ENCODE measurements at places on chromosomes 11 and 22.

DNA sequence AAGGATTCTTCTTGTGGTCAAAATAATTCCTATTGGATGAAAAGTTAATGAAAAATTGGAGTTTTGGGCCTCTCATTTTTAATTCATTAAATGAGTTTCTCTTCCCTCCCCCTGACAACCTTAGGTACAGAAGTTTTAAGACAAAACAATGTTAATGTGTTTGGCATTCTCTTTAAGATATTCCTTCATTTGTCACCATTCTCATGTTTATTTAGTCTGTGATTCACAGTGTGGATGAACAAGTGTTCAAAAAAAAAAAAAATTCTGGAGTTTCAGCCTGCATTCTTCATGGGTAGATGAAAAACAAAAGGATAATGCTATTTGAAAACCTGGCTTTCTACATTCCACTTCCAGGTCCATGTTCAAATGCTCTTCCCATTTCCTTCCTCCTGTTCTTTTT lies 172.6 kb upstream of the LUZP2 start:
- DNase-seq = no peak

DNA sequence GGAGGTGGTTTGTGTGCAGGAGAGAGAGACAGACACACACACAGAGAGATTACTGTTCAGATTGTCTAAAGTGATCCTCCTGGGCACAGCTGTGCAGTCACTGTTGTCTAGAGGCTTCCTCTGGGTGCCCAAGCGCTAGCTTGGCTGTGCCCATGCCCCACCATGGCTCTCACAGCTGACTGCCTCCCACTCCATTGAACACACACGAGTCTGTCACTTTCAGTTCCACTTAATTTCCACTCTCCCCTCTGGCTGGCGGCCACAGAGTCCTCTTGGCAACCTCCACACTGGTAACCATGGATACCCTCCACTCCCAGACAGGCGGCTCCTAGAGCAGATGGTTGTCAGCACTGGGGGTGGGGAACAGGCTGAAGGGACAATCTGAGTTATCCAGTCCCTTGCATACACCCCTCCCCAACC lies 29.1 kb downstream of the MAP6 start:
- peak; percentile 97 for DNase-seq

DNA sequence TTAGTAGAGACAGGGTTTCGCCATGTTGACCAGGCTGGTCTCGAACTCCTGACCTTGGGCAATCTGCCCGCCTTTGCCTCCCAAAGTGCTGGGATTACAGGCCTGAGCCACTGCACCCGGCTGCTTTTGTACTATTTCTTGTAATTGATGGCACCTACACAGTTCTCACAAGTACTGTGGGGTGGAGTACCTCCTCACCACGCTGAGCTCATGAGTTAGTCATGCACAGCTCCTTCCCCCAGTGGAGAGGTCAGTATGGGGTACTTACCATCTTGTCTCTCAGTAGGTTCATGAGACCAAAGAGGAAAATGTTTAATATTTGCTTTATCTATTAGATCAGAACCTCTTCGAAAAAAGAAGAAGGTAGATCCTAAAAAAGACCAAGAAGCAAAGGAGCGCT lies 2.1 kb downstream of the MRPL40 start:
- no peak for DNase-seq

GRCh38 chr22:21944871-21945270 lies 7.8 kb downstream of the PPM1F start:
- no peak for DNase-seq

DNA sequence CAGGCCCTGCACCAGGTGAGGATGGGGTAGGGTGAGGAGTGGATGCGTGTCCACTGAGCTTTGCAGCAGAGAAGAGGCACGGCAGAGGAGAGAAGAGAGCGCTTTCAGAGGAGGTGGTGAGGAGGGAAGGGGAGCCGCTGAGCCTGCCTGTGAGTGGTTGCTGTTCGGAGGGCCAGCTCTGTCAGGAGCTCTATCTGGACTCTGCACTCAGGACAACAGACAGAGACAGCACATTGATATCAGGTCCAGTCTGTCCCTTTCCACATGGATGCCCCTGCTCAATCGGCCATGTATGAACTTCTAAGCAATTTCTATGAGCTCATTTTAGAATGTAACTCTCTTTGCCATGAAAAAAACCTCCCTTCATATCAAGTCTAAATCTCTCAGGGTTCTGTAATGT lies 158.6 kb downstream of the KIRREL3 start:
- no peak for DNase-seq

DNA sequence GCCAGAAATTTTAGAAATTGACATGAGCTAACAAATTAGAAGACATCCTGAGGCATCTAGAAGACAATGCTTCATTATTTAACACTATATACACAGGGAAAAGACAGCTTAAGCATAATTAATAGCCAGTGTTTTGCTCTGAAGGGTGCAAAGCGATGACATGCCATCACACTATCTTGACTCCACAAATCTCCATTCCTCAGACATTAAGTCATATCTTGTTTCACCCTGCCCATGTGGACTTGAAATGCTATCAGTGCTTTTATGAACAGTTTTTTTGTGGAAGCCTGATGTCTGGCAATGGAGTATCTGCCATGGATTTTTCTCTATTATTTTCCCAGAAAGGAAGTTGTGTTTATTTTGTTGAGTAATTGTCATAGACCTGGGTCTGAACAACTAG lies 2.3 kb downstream of the CARD18 start:
- no peak for DNase-seq

- peak; percentile 41 for DNase-seq
These were observed 68.1 kb downstream of the UBASH3B start for GRCh38 chr11:122723576-122723975.

GRCh38 chr22:29607426-29607825 lies 4.0 kb downstream of the NF2 start:
- no peak for DNase-seq

DNA sequence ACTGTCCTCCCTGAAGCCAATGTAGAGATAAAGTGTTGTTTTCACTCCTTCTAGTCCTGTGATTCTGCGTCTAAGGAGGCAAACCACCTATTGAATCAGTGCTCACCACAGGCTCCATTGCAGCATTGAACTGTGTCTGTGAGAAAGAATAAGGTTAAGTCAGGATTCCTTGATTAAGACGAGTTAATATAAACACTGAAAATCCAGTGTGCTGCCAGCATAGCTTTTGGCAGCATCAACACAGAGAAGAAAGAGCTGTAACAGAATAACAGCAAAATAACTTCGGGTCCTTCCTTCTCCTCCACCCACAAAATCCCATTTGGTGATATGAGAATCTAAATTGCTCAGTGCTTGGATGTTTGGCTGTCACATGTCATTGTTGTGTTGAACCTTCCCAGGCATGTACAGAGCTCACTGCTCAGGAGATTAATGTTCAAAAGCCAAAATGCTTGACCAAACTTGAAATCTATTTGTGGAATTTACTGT lies 185.2 kb upstream of the DDI1 start:
- DNase-seq = no peak

GRCh38 chr11:92707665-92708064 lies 261.8 kb upstream of the MTNR1B start:
- no peak for DNase-seq

DNA sequence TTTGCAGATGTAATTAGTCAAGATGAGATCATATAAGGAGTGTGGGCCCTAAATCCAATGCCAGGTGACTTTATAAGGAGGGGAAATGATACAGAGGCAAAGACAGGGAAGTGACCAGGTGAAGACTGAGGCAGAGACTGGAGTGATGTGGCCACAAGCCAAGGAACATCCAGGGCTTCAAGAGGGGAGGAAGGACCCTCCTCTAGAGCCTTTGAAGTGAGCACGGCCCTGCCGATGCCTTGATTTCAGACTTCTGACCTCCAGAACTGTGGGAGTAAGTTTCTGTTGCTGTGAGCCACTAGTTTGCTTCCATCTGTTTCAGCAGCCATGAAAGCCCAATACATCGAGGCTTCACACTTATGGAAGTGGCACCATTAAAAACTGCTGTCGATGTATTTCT lies 78.7 kb downstream of the SHANK2 start:
- no peak for DNase-seq

GRCh38 chr11:102368472-102368871 lies 21.5 kb downstream of the BIRC2 start:
- peak; percentile 64 for DNase-seq

- no peak for DNase-seq
These were observed 52.3 kb upstream of the LMO1 start for GRCh38 chr11:8315954-8316353.

- DNase-seq = no peak
These were observed 155.1 kb upstream of the SOX6 start for GRCh38 chr11:16511116-16512114.

GRCh38 chr22:49201046-49201970 lies 626.4 kb downstream of the BRD1 start:
- no peak for DNase-seq

- DNase-seq = no peak
These were observed 66.5 kb upstream of the GRAMD1B start for GRCh38 chr11:123363556-123363955.

- DNase-seq = no peak
These were observed 27.3 kb upstream of the TMEM41B start for GRCh38 chr11:9341638-9342178.

DNA sequence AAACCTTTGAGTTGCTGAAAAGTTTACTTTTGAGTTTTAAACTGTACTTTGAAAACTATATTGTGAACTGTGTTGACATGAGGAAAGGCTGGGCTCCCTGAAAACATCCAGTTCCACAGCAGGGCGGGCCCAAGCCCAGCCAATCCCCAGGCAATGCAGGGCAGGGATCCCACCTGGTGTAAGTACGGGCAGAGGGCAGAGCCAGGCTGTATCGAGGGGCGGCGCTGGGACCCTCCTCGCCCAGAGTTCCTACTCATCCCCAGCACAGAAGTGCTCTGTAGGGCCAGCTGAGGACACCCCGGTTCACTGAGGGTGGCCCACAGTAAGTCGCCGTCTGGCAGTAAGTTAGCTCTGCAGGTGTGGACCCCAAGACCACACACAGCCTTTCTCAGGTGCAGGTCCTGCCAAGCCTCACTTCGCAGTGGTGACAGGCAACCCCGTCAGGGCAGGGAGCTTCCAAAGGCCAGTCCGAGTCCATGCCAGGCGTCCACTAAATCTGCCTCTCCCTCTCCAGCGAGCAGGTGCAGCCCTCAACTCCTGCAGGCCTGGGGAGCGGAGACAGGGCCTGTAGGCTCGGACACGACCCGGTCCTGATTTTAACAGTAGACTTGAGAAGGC lies 6.3 kb downstream of the RASSF7 start:
- DNase-seq = no peak

DNA sequence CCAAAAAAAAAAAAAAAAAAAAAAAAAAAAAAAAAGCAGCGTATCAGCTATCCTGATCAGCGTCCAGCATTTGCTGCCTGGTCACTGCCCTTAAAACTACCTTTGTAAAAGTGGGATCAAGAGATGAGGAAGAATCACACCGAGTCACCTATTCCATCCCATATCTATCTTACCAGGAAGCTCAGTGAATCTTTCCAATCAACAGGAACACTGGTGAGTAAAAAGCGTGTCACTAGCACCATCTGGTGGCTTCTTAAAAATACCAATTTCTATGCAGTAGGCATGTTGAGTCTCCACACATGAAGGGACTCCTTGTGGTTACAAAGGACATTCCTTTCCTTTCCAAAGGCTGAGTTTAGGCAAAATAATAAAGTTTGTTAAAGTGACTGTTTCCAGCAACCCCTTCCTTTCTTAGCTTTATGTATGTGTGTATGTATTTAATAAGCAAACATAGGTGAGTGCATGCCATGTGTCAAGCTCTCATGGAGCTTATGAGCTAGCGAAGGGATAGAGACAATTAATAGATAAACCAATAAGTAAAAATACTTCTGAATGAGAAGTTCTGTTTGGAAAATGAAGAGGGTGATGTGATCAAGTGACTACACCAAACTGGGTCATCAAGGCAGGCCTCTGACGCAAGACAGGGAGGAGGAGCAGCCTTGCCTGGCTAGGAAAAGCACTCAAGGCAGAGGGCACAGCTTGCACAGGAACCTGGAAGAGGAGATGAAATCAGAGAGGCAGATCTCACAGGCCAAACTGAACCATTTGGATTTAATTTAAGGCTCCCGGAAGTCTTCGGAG lies 13.9 kb upstream of the TP53AIP1 start:
- peak; percentile 39 for DNase-seq

DNA sequence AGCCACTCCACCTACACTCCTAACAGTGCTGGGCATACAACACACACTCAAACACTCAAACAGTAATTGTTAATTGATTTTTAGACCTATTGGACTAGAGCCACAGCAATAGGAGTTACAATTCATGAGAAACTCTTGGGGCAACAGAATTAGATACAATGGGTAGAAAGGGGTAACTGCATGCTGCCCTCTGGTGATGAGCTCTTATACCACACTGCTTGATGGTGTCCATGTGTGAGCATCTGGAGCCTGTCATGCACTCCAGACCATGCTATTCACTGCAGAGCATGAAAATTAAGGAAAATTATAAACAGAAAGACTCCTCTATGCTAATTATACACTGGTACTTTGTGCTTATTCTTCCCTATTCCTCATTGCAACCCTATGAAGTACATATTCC lies 975.5 kb upstream of the CCDC90B start:
- no peak for DNase-seq

GRCh38 chr11:119747868-119748660 lies 19.1 kb upstream of the NECTIN1 start:
- DNase-seq = no peak

GRCh38 chr11:124717786-124718651 lies 21.7 kb upstream of the NRGN start:
- peak; percentile 52 for DNase-seq

- DNase-seq = no peak
These were observed 16.3 kb downstream of the OR2AG2 start for GRCh38 chr11:6755303-6755952.

- no peak for DNase-seq
These were observed 4.6 kb downstream of the CASTOR1 start for GRCh38 chr22:30284666-30285065.

DNA sequence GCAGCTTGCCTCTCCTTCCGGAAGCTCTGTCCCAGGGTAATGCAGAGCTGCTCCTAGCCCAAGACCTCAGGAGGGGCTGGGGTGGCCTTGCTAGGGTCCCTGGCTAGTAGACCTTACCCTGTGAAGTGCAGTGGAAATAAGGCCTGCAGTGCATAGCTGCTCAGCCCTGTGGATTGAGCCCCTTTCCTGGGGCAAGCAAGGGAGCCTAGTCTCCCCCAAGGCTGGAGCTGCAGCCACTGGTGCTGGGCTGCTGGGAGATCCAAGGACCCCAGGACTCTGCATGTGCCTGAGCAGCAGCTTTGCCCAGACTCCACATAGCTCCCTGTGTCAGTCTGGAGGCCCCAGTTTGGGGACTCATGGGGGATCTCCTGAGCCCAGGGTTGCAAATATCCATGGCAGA lies 57.9 kb downstream of the FANCF start:
- DNase-seq = no peak

- no peak for DNase-seq
These were observed 13.6 kb downstream of the RNF185 start for GRCh38 chr22:31173386-31174145.

GRCh38 chr11:133742353-133742752 lies 103.0 kb downstream of the SPATA19 start:
- no peak for DNase-seq

All from MV-4-11 (cell line).